ENCODE measurements at places on chromosomes 7 and 10.

GRCh38 chr7:134548877-134549276, at the start of gene AKR1B15:
AKR1B15 (plus strand) TSS chr7:134549110; CDS start chr7:134564620, 15,510 bp downstream.
- DNase-seq, result no peak

DNA sequence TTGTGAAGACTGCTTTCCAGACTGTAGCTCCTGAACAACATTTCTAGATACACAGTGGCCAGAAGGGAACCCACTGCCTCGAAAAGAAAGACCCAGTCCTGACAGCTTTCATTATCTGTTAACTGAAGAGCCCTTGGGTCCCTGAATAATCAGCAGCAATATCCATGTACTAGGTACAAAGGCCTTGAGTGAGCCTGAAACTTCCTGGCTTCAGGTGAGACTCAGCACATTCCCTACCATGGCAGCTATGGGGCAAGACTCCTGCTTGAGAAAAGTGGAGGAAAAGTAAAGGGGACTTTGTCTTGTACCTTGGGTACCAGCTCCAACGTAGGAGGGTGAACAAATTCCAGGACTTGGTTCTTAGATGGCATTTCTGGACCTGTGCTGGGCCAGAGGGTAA, 92.8 kb downstream of the SIRT1 start:
- DNase-seq, result no peak

DNA sequence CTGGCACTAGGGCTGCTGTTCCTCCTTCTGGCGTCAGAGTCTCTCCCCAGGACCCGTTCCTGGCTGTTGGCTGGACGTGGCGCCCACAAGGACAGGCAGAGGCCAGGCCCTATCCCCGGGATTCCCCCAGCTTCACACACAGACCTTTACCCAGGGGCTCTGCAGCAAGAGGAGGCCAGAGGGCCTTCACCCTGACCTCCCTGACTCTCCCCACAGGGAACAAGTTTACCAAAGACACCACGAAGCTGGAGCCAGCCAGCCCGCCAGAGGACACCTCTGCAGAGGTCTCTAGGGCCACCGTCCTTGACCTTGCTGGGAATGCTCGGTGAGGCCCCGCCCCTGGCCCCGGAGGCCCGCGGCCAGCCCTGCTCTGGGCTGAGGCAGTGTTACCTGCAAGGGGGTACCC, 82.2 kb downstream of the GTF2IRD1 start:
- DNase-seq, result no peak

GRCh38 chr7:33155811-33156210, 26.4 kb downstream of the BBS9 start:
- DNase-seq, result no peak

DNA sequence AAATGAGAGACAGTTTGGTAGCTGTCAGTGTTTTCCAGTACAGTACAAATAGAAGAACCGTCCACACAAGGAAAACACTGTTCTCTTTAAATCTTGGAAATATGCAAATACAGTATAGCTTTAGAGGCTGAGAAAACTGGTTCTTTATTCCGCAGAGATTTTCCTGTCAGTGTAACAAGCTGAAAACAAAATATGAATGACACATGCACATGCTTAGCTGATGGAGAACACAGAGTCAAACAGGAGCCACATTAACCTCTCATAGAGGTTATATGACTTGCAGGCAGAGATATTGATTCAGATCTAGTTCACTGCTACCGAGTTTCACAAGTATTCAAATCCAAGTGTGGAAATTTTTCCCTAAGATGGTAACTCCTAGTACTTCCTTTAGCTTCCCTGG, 135.2 kb upstream of the C1QL3 start:
- DNase-seq, result no peak

Data from T47D (cell line).